NCI-H2081 (cell line): ENCODE measurements at places on chromosomes 13 and 19.

DNA sequence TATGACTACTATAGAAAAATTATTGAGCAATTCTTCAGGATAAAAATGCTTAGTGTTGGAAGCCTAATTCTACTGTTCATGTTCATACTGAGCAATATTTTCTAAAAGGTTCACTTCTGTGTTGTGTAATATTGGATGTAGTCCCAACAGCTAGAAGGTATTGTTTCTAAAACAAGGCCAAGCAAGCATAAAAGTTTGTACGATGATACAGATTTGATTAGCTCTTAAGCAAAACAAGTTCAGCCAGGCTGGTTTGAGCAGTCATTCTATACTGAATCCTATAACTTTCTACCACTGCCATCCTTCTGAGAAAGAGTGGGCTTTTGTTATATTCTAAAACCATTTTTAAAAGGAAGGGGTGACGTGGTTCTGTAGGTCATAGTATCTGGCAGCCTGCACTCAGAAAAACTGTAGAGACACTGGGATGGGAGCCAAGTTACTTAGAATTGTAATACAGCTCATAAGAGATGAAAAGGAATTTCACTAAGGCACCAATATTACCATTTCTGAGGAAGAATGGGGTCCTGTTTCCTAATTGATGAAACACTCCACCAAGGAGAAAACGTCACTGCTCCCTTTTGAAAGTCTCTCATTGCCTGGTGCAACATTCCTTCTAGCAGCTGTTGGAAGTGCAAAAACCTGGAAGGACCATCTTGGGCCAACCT is 275.0 kb upstream of the DACH1 start:
- no peak for DNase-seq

DNA sequence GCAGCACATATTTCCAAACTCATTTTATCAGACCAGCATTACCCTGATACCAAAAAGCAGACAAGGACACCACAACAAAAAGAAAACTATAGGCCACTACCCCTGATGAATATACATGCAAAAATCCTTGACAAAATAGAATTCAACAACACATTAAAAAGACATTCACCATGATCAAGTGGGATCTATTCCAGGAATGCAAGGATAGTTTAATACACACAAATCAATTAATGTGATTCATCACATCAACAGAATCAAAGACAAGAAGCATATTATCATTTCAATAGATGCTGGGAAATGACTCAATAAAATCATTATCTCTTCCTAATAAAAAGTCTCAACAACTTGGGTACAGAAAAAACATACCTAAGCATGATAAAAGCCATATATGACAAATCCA is 11.2 kb downstream of the ZNF347 start:
- DNase-seq, result no peak

- peak; percentile 16 for DNase-seq
These were observed 1.2 kb upstream of the FAM83E start for GRCh38 chr19:48616041-48616436.

GRCh38 chr13:56736966-56737365 is 403.8 kb upstream of the PRR20A start:
- no peak for DNase-seq

DNA sequence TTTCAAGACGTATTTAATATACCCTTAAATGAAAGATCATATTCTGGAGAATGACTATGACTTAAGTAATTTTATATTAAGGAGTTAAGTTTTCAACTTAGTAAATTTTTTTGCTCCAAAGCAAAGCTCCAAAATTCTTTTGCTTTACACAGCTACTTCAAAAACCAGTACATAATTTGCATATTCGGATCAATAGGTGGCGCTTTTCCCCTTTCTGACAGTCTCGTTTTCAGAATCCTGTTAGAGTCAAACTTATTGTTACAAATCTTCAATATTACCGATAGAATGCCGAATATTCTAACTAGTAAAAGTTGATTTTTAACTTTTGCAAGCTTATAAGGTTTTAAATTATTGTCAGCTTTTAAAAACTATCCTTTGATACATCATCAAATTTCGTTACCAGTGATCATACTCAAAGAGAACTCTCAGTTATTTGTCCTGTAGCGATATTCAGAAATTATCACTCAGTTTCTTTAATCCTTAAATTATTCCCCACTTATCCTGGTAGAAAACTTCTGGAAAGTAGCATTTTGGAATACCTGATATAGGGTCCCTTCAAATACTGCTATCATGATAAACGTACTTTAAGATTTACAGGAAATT is 852.7 kb upstream of the KLHL1 start:
- DNase-seq, result peak; percentile 1

GRCh38 chr19:46787331-46788261 is 798 bp downstream of the SLC1A5 start:
- peak; percentile 11 for DNase-seq

- no peak for DNase-seq
These were observed 14.3 kb downstream of the ZBTB7A start for GRCh38 chr19:4052114-4052992.

DNA sequence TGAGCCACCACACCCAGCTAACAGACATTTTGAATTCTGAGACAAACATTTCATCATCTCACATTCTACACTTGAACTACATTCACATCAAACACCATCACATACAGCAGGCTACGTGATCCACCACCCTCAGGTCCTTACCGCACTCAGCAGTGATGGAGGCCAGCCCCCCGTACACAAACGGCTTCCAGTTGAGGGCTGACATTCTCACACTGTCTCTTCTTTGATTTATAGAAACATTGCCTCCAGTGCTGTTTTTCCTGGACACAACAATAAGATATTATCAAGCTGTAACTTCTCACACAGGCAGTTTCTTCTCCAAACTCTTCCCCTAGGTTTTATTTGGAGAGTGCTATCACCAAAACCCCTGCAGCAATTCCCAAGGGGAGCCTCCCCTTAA is 7.0 kb downstream of the SLC25A30 start:
- no peak for DNase-seq

DNA sequence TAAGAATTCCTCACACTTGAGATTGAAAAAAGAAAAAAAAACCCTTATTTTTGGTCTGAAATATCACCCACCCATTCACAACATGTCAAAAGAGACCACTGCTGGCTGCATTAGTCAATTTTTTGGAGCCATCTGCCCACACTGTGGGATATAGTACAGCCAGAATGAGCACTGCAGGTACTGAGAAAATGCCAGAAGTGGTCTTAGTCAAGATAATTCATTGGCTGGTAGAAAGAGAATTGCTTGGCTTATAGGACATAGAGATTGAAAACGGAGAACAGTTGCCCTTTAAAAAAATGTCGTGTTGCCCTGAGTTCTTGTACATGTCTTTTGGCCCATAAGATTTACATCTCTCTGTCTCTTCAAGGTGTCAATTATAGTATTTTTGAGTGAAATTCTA is 1899.5 kb downstream of the OLFM4 start:
- no peak for DNase-seq

- DNase-seq, result no peak
These were observed 1.4 kb downstream of the BRD4 start for GRCh38 chr19:15330801-15331418.

GRCh38 chr13:31807090-31807541 is 67.8 kb downstream of the RXFP2 start:
- no peak for DNase-seq
